ENCODE measurements at places on chromosomes 13 and 19.

GRCh38 chr13:102708211-102708610 lies 13.4 kb upstream of the METTL21C start:
- no peak for DNase-seq

DNA sequence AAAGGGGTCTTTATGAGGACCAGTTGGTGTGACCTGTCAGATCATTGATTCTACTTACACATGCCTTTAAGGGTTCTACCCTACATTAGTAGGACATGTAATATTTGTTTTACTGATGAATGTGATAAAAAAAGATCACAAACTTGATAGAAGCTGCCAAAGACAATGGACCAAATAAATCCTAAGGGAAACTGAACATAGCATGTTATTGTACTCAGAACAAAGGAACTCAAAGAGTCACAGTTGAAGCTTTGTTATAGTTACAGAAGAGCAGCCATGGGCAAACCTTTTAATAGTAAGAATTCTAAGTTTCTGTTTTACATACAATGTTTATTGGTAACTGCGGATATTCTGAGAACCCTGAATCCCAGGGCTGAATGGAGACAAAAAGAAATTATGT lies 780.1 kb downstream of the SLITRK6 start:
- DNase-seq = no peak

GRCh38 chr13:40537146-40537895 lies 129.1 kb downstream of the FOXO1 start:
- DNase-seq = no peak

DNA sequence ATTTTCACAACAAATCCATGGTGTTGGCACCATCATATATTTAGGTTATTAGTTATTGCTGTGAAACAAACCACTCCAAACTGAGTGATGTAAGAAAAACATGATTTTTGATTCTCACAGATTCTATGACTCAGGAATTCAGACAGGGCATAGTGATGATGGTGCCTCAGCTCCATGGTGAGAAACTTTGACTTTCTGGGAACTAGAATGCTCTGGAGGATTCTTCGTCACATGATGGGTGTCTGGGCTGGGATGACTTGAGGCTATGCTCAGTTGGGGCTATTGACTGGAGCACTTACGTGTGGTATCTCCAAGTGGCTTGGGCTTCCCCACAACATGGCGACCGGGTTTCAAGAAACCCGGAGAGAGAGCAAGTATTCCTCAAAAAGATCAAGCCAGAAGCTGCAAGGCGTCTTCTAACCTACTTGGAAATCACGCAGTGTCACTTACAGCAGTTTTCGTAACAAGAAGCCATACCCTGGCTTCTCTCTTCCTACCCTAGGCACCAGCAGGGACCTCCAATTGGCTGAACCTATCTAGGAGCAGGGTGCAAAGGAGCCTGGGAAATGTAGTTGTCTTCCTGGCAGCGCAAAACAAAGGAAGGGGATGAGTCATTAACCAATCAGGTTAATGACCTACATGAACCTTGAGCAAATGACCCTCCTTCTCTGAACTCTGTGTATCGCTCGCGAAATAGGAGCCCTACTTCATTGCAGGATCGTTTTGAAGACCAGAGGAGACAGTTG lies 22.4 kb downstream of the VAV1 start:
- DNase-seq = no peak

- DNase-seq = no peak
Measured at GRCh38 chr19:7859831-7860713, 14.1 kb downstream of the PRR36 start.

DNA sequence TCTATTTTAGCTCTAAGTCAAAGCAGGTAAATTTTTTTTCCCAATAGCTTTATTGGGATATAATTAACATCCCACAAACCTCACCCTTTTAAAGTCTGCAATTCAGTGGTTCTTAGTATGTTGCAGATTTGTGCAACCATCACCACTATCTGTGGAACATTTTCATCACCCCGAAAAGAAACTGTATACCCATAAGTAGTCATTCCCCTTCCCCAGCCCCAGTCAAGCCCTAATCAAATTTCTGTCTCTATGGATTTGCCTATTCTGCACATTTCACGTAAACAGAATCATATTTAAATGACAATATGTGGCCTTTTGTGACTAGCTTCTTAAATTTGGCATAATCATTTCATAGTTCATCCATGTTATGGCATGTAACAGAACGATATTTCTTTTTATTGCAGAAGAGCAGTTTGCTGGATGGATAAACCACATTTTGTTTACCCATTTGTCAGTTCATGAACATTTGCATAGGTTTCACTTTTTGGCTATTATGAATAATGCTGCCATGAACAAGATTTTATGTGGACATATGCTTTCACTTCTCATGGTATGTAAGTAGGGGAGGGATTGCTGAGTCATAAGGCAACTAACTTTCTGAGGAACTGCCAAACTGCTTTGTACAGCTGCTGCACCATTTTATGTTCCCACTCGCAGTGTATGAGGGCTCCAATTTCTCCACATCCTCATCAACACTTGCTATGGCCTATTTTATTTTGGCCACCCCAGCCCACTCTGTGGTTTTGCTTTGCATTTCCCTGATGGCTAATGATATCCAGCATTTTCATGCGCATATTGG lies 10.9 kb downstream of the SLC46A3 start:
- no peak for DNase-seq
